ENCODE measurements at places on chromosomes 3 and 15.

GRCh38 chr15:82828075-82828474 lies 18.6 kb downstream of the WHAMM start:
- no peak for DNase-seq

- DNase-seq: no peak
Observed at GRCh38 chr3:15387735-15388134, 39.6 kb downstream of the METTL6 start.

GRCh38 chr3:111541911-111542483 lies at the start of gene CD96:
Gene CD96 (plus strand): TSS chr3:111542197. CDS start chr3:111542249, 52 bp downstream.
- DNase-seq: peak; percentile 73

GRCh38 chr3:58383476-58383875 lies 50.2 kb downstream of the PDHB start:
- DNase-seq: no peak

DNA sequence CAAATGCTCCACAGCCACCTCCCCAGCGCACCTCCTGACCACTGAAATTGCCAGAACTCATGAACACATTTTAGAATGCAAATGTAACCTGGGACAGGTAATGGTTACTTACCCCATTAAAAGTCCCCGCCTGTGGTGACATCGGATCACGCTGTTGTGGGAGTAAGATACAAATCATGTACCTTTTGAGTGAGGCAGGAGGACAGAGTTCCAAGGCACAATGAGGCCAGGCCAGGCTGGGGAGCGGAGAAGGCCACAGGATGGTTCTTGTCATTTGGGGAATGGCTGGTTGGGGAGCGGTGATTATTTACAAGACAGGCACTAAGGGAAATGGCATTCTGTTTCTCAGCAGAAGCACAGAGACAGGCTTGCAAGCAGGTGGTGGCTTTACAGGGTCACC lies 490.0 kb downstream of the EDEM1 start:
- no peak for DNase-seq

Measured in stimulated activated CD4-positive, alpha-beta T cell treated with anti-CD3 and anti-CD28 coated beads, Interleukin-2, amount 100 ng/mL, for 24 hours (primary cell).